RCC 7860 (cell line): ENCODE measurements at places on chromosomes 2 and 18.

- DNase-seq, result no peak
Observed at GRCh38 chr2:77009307-77009706, 512.9 kb downstream of the LRRTM4 start.

GRCh38 chr18:27213123-27213717 lies 28.1 kb upstream of the CHST9 start:
- no peak for DNase-seq

- DNase-seq, result no peak
Observed at GRCh38 chr2:85753035-85753524, 711 bp upstream of the ATOH8 start.

DNA sequence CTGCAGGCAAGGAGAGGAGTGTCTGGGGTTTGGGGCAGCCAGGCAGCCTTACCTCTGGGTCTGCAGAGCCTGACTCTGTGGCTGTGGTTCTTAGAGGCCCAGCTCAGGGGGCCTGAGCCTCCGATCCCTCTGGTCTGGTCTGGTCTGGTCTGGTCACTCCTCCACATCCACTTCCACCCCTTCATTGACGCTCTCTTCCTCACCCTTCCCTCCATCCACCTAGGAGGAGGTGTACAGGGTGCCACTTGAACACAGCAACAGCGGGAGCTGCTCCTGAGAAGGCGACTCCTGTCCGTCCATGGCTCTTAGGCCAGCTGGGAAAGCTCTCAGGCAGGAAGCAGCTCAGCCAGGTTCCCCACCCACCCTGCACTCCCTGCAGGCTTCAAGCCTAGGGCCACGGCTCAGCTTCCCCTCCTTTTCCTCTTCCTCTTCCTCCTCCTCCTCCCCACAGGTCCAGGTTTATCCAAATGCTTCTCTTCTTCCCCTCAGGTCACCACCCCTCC lies 16.9 kb downstream of the GPR55 start:
- no peak for DNase-seq

GRCh38 chr18:37460604-37461003 lies 105.0 kb downstream of the CELF4 start:
- DNase-seq, result no peak

DNA sequence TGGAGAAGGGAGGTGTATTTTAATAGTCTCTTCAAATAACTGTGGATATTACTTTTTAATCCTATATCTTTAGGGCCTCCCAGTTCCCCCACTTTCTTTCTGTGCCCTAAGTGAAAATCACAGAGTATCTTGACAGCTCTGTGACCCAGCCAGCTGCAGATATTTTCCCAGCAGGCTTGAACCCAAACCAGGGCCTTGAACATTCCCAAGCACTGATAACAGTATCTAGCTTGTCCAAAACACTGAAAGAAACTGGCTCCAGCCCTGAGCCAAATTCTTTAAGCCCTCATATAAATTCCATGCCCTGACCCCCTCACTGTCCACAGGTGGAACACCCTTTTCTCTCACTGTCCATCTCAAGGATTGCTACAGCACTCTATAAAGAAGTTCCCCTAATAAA lies 388.1 kb upstream of the CHAC2 start:
- no peak for DNase-seq

GRCh38 chr2:192016265-192016664 lies 169.4 kb upstream of the CAVIN2 start:
- peak; percentile 18 for DNase-seq
